A172 (cell line): ENCODE measurements at places on chromosomes 11 and 22.

DNA sequence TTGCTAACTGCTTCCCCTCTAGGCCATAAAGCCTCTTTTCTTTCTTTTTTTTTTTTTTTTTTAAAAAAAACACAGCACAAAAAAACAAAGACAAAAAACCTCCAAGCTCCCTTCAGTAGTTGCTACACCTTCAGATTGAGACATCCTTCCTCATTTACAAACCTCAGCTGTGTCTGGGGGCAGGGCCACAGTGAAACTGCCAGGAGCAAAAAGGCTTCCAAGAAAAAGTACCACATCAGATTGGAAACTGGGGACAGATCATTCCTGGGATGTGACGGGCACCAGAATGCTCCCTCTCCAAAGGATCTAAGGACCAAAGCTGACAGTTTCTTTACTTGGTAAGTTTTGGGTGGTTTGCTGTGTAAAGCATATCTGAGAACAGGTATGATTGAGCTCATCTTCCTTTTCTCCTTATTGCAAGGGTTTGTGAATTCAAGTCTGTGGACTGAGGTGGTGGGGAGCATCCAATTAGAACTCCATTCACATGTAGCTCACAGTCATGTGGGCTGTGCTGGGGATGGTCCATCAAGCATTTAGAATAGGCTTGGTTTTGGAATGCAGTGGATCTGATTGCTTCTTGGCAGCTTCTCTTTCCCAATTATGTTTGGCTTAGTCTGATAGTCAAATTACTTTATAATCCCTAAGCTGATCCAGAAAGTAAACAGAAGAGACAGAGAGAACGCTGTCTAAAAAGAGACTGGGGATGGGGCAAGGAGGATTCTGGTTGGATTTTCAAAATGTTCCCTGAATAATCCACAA lies 705 bp downstream of the BBOX1 start:
- no peak for DNase-seq

DNA sequence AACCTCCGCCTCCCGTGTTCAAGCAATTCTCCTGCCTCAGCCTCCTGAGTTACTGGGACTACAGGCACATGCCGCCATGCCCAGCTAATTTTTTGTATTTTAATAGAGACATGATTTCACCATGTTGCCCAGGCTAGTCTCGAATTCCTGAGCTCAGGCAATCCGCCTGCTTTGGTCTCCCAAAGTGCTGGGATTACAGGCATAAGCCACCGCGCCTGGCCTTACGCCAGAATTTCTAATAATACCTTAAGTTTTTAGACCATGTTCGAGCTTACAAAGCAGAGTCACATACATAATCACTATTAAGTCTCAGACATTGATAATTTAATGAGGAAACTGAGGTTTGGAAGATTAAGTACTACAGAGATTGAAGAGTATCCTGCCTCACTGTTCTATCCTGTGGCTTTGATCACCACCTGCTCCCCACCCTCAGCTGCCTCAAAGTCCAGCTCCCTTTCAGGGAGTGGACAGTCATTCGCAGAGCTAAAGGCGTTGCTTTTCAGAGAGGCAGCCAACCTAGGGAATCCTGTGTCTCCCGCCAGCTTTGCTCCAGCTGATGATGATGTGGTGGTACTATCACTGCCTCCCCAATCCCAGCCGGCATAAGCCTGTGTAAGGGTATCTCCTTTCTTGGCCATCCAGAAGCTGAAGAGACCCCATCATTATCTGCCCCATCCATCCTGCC lies 7.7 kb downstream of the UBASH3B start:
- DNase-seq, result no peak

DNA sequence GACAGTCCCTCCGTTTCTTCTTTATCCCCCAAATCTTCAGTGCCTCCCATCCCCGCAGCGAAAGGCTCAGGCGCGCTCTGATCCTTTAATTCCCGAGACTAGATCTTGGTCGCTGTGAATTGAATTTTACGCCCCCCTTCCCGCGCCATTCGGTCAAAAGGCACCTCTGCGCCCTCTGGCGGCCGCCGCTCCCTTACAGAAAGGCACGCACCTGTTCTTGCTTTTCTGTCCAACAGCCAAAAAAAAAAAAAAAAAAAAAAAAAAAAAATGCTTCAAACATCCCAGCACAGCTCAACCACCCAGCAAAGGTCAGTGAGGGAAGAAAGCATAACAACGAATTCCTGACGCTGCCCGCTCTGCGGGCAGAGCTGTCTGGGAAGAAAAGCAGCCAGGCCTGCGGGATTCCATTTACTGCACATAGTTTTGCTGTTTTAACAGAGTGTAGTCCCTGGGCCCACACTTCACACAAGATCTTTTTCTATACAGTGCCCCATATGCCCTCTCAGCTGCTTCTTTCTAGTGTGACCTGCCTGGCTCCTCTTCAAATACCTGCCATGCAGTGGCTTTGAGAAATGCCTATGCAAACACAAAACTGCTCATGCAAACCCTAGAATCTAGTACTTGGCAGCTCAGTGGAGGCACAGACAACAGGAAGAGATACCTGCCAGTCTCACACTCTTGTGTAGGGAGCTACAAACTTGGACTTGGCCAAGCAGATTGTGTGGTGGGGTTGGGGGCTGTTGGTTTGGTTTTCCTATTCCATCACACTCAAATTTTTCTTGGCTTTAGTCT lies 1.3 kb upstream of the ESAM start:
- peak; percentile 21 for DNase-seq

GRCh38 chr11:20041499-20041898 lies 118.8 kb downstream of the DBX1 start:
- DNase-seq, result no peak

DNA sequence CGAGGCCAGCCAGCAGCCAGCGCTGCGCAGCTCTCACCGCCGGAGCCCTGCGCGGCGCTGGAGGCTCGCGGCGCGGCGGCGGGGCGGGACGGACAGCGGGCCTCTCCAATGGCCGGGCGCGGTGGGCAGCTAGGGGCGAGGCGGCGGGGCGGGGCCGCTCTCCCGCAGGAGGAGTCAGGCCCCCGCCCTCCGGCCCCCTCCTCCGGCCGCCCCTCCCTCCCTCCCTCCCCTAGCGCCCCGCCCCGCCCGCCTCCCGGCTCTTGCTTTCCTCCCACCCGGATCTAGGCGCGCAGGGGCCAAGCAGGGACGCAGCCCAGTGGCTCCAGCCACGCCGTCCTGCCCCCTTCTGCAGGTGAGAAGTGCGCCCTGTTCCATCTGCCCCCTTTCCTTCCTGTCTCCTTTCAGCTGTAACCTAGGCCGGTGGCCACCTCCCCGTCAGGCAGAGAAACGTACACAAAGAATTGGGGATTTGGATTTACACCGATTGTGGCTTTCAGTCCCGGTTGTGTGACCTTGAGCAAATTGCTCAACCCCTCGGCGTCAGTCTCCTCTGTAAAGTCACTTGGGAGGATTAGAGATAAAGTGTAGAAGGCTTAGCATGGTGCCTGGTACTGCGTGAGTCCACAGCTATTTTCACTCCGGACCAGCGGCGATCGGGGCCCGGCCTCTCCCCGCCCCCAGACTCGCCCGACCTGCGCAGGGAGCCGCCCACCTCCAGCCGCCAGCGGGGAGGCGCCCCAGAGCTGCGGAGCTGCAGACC lies at the start of gene FZD4:
Gene FZD4 (minus strand): TSS at position 35 of the 760 bp plus-strand sequence. CDS start 310 bp downstream, outside the sequence.
- DNase-seq, result peak; percentile 49

- DNase-seq, result peak; percentile 8
Measured at GRCh38 chr11:131808470-131808869, 438.1 kb downstream of the NTM start.

GRCh38 chr11:114285599-114285998 lies 10.6 kb upstream of the NNMT start:
- peak; percentile 38 for DNase-seq

DNA sequence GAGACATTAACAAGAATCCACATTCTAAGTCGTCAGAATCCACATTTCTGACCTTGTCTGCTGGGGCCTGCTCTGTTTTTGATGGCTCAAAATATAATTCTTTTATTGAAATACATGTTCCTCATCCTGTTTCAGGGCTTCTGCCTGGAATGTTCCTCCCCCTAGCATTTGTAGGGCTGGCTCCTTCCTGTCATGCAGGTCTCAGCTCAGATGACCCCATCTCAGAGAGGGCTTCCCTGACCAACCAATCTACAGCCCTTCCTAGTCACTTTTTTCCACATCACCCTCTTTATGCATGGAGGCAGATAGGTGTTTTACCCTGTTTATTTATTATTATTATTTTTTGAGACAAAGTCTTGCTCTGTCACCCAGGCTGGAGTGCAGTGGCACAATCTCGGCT lies 14.8 kb downstream of the TMEM123 start:
- no peak for DNase-seq

- DNase-seq, result no peak
Measured at GRCh38 chr11:16178273-16178672, 178.1 kb downstream of the SOX6 start.

DNA sequence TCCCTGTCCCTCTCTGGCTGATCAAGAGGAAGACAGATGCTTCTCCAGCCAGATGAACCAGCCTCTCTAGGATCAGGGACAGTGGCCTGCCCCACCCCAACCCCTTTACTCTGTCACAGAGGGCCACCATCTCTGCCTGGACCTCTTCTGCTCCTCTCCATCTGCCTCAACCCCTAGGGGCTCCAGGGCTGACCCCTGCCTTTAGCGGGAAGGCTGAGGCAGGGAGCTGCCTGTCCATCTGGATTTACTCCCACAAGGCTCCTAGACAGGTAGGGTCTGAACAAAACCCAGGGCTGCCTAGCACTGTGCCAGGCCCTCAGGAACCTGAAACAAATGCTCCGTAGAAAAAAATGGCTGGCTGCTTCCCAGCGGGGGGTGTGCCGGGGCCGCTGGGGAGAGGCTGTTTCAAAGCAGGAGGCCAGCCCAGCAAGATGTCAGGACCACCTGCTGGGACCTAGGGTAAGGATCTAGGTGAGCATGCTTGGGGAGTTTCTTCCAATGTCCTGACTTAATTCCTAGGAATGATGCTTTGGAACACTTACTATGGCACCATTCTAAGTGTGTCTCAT lies 3.2 kb downstream of the CHST1 start:
- no peak for DNase-seq

- no peak for DNase-seq
Measured at GRCh38 chr11:92130421-92130831, 94.2 kb upstream of the FAT3 start.

DNA sequence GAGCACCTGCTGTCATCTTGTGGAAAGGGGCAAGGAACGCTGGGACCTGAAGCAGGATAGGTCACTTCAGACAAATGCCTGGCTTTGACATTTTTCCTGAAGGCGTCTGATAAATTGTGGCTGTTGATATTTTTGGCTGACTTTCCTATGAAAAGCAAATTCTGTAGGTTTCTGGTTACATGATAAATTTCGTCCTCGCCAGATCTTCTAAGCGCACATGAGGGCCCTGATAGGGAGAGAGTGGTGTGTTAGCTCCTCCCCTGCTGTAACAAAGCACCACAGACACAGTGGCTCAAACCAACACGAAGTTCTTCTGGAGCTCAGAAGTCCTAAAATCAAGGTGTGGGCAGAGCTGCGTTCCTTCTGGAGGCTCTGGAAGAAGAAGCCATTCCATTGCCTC lies 19.6 kb downstream of the APOL4 start:
- DNase-seq, result no peak

DNA sequence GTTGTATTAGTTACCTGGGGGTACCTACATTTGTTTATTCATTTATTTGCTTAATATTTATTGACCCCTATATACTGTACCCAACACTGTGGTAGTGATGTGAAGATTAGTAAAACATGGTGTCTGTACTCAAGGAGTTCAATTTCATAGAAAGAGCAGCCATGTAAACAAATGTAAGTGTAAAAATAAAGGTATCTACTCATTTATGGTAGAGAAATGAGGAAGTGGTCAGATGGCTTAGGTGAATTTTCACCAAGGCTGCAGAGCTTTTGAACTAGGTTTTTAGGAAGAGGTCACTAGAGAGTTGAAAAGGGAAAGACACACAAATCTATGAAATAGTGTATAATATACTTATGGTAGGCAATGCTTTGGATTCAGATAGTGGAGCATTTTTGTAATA lies 11.1 kb downstream of the CTR9 start:
- DNase-seq, result no peak

DNA sequence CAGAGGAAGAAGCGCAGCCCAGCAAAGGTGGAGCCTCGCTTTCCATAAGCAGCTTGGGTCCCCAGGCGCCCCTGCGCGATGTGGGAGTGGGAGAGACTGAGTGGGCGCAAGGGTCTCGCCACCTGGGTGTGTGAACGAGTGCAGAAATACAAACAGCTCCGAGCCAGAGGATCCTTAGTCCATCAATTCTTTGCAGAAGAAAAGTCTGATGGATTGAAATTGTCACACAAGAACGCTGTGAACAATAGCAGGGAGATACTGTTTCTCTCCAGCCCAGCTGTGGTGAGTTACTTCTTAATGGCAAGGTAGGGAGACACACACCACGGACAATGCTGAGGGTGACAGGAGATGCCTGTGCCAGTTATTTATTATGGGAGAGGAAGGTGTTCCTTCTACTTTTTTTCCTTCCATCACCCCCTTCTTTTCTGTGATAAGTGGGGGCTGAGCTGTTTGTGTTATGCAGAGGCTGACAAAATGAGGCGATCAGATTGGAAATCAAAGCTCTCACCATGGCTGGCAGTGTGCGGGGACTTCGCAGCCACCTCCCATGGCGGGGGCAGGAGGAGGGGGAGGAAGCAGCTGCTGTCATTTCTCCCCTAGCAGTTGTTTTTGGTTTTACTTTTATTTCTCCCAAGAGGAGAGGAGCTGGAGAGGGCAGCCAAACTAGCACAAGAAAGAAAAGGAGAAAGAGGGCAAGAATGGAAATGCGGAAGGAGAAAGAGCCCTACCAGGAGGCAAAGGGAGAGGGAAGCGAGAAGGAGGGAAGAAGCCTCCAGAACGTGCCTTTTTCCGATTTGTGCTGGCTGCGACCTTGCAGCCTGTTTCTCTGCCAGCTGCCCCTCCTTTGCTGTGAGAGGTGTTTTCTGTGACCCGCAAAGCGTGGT lies 755.8 kb downstream of the NTM start:
- DNase-seq, result no peak

- no peak for DNase-seq
Measured at GRCh38 chr22:32961497-32961896, 96.7 kb downstream of the SYN3 start.
